RCC 7860 (cell line): ENCODE measurements at places on chromosomes 1 and 21.

DNA sequence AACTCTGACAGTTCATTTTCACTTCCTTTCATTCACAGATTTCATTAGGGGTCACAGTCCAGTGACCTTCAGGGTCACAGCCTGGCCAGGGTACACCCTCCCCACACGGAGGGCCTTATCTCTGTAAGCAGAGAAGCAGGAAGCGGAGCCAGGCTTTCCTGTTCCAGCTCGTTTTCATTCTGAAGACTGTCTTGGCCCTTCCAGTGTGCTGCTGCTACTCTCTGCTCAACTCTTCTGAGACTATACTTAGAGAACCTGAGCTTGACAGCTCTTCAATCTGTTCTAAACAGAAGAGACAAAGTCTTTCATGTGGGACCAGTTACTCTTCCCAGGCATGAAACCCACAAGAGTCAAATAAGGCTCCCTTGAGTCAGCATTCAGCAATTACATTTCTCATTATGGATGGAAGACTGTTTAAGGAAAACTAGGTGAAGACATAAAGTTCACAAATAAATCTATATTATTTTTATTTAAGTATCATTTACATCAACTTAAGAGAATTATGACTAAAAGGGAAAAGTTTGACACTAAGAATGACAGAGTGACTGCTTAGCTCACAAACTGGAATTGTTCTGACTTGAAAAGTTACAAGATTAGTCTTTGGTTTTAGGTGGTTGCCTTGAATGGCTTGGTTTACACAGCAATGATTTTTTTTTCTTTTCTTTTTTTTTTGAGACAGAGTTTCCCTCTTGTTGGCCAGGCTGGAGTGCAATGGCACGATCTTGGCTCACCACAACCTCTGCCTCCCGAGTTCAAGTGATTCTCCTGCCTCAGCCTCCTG is 4.8 kb upstream of the TDRD10 start:
- no peak for DNase-seq

DNA sequence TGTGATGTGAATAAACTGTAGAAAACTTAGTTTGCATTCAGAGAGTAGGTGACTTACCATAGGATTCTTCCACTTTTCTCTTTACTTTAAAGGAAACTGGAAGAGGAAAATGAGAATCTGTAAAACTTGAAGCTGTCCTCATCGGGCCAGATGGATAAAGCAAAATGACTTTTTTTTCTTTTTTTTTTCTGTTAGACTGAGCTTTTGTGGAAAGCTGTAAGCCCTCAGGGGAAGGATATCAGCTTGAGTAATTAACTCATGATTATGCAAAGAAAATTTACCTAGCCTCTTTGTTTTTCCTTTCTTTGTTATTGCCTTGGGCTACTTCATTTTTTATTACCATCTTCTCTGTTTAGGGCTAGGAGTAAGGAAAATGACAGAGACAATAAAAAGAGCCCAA is 53.4 kb downstream of the DPH5 start:
- no peak for DNase-seq

- no peak for DNase-seq
Observed at GRCh38 chr21:33943293-33943692, 27.7 kb upstream of the ATP5PO start.

DNA sequence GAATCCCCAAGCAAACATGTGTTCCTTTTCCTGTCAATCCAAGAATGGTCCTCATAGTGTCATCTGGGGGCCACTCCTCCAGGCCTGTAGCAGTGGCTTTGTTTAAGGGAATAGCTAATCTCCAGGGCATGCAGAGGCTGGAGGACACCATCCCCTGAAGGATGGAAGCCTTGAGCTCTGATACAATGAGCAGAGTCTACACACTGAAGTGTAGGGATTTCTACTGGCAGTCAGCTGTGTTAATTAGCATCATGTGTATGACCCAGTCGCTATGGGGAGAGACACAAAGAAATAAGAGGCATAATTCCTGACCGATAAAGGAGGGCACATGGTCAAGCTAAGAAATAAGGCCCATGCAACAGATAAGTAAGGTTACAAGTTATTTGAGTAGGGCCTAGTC is 29.1 kb downstream of the ANGEL2 start:
- DNase-seq = no peak

DNA sequence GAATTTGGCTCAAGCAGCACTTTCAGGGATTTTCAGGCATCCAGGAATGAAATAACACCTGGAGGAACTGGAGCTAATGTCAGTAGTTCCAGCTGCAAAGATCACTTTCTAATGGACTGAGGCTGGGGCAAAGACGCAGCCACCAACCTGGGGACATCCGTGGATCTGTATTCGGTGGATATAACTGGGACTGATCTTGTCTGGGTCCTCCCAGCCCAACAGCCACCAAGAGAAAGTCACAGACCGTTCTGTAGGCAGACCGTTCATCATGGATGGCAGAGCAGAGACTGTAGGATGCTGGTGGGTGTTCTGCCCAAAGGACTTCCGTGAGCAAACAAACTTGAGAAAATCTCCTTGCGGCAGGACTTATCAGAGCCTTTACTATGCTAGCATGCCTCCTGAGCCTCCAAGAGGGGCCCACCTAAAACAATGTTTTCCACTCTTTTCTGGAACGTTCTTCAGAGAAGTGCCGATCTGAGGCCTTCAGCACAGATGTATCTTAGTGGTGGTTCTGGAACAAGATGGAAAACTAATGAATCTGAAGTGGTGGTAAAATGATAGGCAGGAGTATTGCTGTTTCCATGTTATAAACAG is 86.1 kb upstream of the KLHDC7A start:
- no peak for DNase-seq

GRCh38 chr21:22278366-22278765 is 1280.2 kb downstream of the NCAM2 start:
- no peak for DNase-seq

GRCh38 chr1:229538945-229539344 is 19.6 kb downstream of the ABCB10 start:
- no peak for DNase-seq

DNA sequence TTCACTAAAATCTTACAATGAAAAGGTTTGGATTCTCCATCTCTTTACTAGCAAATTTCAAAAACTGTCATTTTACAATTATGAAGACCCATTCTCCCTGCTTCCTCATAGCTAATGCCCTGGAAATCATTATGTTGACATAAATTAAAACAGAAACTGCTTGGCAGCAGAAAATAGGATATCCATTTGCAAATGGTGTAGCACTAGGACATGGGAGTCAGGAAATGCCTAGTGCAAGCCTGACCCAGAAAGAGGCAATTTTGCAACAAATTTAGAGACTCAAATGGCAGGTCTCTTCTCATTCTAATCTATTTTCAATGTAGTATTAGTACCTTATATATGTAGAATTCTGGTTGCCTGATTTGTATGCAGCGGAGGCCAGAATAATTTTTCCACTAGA is 2.2 kb downstream of the GBP5 start:
- DNase-seq = no peak

- DNase-seq = peak; percentile 80
Observed at GRCh38 chr1:164733070-164733469, 174.1 kb downstream of the PBX1 start.

DNA sequence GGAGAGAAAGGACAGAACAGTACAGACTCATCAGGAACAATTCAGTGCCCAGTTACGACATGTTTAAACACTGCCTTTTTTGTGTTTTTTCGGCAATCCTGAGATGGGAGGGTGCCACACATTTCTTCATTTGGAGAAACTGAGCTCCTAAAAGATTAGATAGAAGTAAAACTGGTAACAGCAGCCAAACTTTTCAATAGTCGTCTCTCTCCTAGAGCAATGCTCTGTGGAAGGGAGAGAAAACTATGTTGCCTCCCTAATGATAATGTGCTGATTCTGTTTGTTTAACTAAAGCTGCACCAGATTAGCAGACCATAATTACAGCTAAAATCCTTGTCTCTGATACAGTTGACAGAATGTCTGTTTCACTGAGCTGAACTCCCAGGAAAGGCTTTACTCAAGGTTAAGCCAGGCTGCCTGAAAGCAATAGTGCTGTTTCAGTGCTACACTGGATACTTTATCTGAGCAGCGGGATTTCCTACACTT is 76.2 kb upstream of the CXADR start:
- no peak for DNase-seq

GRCh38 chr1:19759740-19760089 is 40.0 kb downstream of the TMCO4 start:
- DNase-seq = peak; percentile 54

GRCh38 chr1:83741770-83742169 is 257.2 kb downstream of the TTLL7 start:
- no peak for DNase-seq

- no peak for DNase-seq
Observed at GRCh38 chr1:191869790-191870312, 288.4 kb upstream of the RGS18 start.

DNA sequence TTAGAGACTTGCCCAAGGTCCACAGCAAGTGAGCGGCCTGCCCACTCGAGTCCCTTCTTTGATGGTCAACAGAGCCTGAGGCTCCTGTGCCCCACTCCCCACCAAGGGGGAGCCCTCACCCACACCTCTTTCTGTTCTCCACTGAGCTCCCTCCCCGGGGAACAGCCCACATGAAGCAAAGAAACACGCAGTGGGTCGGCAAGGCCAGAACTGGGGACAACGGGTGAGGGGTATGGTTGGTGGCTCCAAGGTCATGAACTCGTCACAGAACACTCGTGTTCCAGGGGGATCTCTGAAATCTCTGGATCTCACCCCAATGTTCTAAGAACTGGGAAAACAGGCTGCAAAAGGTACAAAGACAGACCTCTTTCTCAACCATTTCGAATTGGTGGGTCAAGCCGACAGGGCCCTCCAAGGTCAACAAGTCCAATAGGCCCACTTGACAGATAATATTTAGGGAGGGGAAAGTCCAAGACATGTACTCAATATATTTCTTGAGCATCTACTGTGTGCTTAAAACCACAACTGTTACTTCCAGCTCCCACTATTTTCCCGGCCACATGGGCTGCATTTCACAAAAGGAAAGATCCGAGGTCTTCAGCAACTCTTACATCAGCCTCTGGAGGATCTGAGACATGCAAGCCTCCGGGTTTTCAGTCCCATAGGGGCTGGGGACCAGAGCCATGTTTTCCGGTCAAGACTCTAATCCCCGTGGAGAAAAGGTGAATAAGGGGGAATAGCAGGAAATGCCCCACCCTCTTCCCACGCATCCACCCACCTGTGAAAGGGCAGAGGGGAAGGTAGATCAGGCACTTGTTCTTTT is 1.1 kb upstream of the RAP1GAP start:
- no peak for DNase-seq

DNA sequence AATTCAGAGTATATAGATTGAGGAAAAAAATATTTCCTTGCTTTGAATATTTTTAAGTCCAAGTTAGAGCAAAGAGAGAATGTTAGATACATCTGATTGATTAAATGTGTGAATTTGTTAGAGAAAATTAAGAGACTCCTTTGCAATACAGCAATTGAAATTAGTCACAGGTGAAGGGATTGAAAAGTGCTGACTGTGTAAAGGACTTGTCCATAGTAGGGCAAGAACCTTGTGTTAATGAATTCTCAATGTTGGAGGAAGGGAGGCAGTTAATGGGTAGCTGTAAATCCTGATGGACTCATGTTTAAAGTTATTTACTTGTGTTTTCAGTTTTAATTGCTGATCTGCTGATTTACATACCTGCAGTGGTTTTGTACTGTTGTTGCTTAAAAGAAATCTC is 38.6 kb downstream of the ALG6 start:
- no peak for DNase-seq

DNA sequence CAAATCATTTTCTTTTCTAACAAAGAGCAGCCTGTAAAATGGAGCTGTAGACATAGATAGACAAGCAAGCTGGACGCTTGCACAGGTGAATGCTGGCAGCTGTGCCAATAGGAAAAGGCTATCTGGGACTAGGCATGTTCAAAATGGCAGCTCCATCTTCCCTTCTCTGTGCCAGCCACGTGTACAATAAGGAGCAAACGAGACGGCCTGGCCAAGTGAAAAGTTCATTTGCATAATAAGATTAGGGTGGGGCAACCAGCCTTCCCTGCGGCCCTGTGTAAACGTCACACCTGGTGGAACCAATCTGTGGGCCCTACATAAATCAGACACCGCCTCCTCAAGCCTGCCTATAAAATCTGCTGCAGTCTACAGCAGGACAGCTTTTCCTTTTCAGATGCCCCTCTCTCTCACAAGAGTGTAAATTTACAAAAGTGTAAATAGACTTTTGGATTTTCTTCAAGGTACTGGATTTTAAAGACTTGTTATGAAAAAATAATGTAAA is 16.6 kb upstream of the EDEM3 start:
- no peak for DNase-seq

GRCh38 chr21:41681348-41681801 is 85.5 kb downstream of the RIPK4 start:
- no peak for DNase-seq

GRCh38 chr1:207407655-207408260 is 46.4 kb upstream of the CR2 start:
- DNase-seq = no peak

DNA sequence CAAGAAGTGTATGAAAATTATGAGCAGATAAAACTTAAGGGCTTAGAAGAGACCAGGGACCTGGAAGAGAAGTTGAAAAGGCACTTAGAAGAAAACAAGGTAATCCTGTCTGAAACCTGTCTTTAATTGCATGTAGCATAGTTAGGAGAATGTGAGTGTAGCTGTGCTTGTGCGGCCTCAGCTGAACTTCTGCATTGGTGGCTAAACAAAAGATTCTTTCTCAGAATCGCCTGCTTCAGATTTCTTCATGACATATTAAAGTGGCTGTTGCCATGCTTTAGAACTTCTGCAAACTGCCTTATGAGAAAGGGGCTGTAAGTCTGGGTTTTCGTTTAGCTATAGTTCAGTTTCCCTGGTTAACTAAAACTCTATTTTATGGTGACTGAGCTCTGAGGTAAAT is 94.5 kb downstream of the VPS26C start:
- no peak for DNase-seq

GRCh38 chr21:40752125-40752524 is 94.8 kb downstream of the DSCAM start:
- DNase-seq = no peak

DNA sequence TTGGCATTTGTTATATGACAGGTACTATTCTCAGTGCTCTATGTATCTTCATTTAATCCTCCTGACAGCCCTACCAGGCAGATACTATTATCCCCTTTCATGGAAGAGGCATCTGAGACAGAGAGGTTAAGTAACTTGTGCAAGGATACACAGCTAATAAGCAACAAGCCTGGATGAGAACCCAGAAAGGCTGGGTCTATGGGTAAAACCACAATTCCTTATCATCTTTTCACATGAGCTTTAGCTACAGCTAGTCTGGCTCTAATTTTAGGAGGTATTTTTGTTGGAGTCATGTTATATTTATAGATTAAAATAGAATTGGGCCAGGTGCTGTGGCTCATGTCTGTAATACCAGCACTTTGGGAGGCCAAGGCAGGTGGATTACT is 27.7 kb downstream of the DNTTIP2 start:
- DNase-seq = no peak

- DNase-seq = no peak
Observed at GRCh38 chr1:178645808-178646200, 79.2 kb upstream of the RALGPS2 start.

- DNase-seq = no peak
Observed at GRCh38 chr1:1926886-1927660, 8.0 kb upstream of the TMEM52 start.

GRCh38 chr1:121418369-121419049 is 233.7 kb downstream of the SRGAP2C start:
- DNase-seq = no peak
